ENCODE measurements at places on chromosomes 4 and X.
A peak's percentile ranks its signal among the peaks of the same experiment; 100 is the strongest.

DNA sequence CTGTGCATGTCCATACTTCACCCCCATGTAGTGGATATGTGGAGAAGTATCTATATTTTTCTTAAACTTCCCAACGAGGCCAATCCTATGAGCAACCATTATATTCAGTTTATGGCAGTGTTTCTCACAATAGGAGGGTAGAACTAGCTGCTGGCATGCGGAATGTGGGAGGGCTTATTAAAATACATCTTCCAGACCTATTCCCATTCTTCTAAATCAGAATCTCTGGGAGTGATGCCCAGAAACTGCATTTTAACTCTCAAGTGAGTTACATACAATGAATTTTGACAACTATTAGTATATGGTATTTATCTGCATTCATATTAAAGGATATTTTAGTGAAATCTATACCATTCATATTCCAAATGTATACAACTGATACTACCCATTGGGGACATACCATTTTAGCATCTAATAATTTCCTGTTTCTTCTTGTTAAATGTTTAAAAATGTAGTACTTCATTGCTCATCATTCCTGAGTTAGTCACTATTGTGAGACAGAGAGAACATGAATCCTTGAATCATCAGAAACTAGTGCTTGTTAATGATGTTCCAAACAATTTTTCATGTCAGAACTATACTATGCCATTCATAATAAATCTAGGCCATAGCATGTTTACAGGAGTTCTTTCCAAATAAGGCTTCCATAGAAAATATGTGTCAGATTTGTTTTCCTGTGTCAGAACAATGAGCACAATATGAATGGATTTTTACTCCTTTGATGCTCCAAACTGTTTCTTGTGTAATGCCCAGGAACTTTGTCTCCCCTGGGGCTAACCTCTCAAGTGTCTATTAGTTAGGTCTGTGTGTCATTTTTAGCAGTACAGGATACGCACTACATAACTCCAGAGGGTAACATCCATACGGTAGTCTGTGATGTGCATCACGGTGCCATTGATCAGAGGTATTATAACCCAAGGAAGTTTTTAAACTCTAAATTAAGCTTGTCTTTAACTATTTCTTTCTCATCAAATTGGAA is 198.8 kb upstream of the BMP3 start:
- DNase-seq = peak; percentile 63

GRCh38 chrX:110951472-110952269 is 144.3 kb upstream of the PAK3 start:
- DNase-seq = no peak

- no peak for DNase-seq
These were observed 280.3 kb downstream of the INPP4B start for GRCh38 chr4:142565771-142566170.

- peak; percentile 82 for DNase-seq
These were observed 522.5 kb upstream of the AGA start for GRCh38 chr4:177964693-177965168.

GRCh38 chr4:78599147-78599546 is 47.6 kb downstream of the ANXA3 start:
- no peak for DNase-seq

GRCh38 chrX:109841257-109841656 is 108.2 kb upstream of the ACSL4 start:
- DNase-seq = no peak

DNA sequence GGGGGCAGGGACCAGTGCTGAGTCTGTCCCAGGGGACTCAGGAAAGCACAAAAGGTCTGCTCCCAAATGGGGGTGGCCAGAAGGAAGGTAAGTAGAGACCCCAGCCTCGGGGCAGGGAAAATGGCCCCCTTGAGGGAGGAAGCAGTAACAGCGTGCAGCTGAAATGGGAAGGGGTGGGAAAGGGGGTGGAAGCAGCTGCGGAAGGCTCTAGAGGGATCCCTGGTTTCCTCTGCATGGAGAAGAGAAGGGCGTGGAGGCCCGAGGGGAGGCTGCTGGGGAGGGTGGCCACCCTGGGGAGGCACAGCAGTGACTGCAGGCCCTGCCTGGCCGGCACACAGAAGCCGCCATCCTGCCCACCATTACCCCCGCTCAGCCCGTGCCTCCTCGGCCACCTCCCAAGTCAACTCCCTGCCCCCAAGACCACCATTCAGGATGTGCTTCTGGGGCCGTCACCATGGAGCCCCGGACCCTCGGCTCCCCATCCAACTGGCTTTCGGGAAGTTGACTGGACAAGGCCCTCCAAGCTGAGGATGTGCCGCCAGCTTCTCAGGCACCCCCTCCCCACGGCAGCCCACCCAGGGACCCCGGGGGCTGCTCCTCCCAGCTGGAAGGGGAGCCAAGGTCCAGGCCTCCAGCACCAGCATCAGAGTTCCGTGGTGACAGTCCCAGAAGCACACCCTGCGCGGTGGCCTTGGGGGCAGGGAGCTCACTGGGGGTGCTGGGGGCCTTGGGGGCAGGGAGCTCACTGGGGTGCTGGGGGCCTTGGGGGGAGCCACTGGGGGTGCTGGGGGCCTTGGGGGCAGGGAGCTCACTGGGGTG is 23.6 kb downstream of the CFAP99 start:
- DNase-seq = no peak

- peak; percentile 36 for DNase-seq
These were observed 21.5 kb downstream of the WDFY3 start for GRCh38 chr4:84944947-84945346.

DNA sequence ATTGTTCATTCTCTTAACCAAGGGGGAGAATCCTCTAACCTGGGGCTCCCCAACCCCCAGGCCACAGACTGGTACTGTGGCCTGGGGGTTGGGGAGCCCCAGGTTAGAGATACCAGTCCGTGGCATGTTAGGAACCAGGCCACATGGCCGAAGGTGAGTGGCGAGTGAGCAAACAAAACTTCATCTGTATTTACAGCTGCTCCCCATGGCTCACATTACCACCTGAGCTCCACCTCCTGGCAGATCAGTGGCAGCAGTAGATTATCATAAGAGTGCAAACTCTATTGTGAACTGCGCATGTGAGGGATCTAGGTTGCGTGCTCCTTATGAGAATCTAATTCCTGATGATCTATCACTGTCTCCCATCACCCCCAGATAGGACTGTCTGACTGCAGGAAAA is 957.2 kb upstream of the PRKX start:
- no peak for DNase-seq

GRCh38 chr4:40502220-40502619 is 127.4 kb downstream of the RBM47 start:
- DNase-seq = no peak

GRCh38 chr4:75830906-75831305 is 71.3 kb downstream of the PPEF2 start:
- peak; percentile 30 for DNase-seq

DNA sequence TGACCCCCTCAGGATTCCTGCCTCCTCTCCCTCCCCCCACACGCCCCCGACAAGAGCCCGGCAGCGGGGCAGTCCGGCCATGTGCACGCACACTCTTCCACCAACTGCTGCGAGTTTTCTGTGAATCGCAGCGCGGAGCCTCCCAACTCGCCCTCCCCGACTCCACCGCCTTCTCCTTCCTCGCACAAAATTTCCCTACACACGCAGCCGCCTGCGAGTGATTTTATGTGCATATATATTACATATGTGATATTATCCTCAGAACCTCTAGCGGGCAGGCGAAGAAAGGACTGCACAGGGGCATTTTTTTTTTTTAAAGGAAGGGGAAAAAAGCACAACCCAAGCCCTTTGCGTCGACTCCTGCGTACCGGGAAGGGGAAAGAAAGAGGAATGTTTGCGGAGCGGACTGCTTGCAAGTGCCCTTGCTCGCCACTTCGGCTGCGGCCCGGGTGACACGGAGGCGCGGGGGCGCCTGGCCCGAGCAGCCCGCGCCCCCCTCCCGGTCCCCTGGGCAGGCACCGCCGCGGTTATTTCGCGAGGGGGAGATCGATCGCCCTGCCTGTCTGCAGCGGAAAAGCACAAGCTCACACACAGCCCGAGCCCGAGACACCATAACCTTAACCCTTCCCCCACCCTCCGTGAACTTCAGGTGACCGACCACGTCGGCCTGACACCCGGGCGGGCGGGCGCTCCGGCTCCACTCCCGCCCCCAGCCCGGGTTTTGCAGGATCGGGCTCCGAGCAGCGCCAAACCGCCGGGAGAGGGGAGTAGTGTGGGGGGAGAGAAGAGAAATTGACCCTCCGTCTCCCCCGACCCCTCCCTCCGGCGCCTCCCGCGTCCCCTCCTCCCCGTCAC is 2.3 kb downstream of the ZNF827 start:
- DNase-seq = peak; percentile 83

DNA sequence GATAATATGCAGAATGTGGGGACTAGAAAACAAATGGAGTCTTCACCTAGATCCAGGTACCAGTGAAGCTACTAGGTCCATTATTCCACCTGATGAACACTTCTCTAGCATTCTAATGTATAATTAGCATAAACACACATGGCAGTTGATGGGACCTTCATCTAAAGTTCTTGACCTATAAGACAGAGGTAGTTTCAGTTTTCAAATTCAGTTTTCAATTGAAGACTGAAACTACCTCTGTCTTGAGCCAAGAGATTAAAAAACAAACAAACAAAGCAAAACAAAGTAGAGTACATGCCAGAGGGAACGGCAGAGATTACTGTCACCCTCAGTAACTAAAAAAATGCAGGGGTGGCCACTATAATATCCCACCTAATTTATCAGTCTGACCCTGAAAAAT is 199.9 kb upstream of the NEIL3 start:
- no peak for DNase-seq

DNA sequence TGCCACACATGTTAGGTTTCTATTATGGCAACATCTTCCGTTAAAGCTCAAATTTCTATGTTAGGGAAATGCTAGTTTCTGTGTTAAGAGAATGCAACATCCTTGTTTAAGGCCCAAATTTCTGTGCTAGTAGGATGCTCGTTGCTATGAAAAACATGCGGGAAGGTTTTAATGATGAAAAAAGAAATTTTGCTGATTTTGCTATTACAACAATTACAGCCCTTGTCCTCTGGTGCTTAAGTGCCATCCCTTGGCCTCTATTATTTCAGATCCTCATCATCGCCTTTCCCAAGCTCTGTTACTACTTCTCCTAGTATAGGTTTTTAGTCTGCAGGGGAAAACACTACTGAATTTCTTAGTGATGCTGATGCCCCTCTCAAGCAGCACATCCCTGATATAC is 412.6 kb upstream of the NDST3 start:
- DNase-seq = no peak

DNA sequence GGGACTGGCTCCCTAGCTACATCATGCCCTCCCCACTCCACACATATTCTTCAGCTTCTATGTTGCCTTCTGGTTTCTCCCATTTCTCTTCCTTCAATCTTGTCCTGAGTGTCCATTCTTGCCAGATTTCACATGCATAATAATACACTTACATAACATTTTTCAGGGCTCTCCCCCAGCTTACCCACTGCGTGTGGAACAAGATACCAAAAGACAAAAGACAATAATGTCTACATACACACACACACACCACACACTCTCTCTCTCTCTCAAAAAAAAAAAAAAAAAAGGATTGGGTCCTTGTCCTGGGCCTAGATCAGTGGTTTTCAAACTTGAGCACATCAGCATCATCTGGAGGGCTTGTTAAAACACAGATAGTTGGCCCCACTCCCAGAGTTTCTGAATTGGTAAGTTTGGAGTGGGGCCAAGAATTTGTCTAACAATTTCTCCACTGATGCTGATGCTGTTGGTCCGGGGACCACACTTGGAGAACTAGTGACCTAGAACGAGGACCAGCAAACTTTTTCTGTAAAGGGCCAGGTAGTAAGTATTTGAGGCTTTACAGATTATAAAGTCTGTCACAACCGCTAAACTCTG is 6.5 kb upstream of the SMARCA1 start:
- DNase-seq = peak; percentile 79

- DNase-seq = no peak
These were observed 468 bp upstream of the SPIN2B start for GRCh38 chrX:57121816-57122215.

GRCh38 chr4:79904331-79904730 is 168.7 kb downstream of the ANTXR2 start:
- DNase-seq = no peak

DNA sequence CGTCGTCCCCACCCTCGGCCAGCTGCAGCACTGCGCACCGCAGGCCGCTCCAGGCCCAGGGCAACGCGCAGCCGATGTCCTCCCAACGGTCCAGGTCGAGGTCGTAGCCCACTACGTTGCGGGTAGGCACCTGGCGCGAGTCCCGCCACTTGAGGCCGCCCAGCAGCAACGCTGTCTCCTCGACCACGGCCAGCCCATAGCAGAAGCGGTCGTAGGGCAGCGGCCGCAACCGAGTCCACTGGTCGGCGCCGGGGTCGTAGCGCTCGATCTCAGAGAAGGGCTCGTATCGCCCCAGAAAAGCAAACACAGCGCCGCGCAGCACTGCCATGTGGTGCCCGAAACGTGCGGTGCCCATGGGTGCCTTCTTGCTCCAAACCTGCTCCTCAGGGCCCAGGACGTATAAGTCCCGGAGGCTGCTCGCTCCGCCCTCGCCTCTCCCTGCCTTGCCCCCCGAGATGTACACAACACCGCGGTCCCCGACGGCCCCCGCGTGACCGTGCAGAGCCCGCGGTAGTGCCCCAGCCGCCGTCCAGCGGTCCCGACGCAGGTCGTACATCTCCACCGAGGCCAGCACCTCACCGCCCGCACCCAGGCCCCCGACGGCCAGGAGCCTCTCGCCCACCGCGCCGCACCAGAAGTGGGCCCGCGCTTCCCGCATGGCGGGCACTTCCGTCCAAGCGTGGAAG is 2.1 kb downstream of the KLHL34 start:
- no peak for DNase-seq

DNA sequence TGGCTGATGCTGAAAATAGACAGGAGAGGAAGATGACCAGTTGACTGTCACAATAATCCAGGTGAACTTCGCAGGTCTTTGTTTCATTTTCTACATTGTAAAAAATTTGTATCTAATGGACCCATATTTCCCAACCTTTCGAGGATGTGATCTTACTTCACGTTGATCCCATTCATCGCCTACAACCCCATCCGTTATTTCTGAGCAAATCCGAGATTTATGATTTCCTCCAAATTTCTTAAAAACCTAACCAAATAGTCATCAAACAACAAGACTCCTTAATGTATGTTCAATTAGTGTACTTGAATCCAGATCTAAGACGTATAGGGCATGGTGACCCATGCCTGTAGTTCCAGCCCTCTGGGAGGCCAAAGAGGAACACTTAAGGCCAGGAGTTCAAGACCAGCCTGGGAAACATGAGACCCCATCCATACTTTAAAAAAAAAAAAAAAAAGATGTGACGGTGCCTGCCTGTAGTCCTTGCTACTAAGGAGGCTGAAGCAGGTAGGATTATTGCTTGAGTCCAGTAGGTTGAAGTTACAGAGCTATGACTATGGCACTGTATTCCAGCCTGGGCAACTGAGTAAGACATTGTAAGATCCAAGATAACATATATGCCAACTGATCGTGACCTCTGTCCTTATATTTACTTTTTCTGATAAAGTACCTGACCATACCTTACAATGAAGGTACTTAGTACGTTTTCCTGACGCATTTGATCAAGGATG is 5.7 kb downstream of the RPL9 start:
- no peak for DNase-seq
